Thoracic aorta (tissue), 2 donors: ENCODE measurements at places on chromosomes 7 and 10. TPM values are rescaled to one million over a fixed set of nuclear protein-coding genes. Genes with fewer than 3 reads are reported as not detected.

The CALHM1 gene
- not detected for total RNA-seq

- DNase-seq = no peak
Observed at GRCh38 chr7:18855796-18856195, 261.6 kb downstream of the TWIST1 start.

The SUN3 gene
- total RNA-seq = not detected

The PLEKHS1 gene
- 0.14 TPM for total RNA-seq

DNA sequence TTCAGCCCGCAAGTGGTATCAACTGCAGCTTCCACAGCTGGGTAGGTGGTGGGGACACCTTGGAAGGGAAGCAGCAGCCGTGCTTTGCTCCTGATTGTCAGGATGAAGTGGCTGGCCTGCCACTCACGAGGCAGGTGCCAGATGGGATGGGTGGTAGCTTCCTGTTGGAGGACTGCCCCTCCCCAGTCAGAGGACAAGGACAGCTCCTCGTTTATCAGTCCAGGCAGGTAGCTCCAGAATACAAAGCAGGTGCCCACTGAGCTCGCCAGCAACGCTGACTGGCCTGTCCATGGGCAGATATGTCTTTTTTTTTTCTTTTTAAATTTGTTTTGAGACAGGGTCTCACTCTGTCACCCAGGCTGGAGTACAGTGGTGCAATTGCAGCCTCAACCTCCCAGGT is 431.3 kb downstream of the GALNT17 start:
- DNase-seq = no peak

GRCh38 chr10:119138346-119139306 is 26.9 kb downstream of the SFXN4 start:
- no peak for DNase-seq

- DNase-seq = no peak
Observed at GRCh38 chr10:117530791-117531190, 11.8 kb upstream of the EMX2 start.

The CUBN gene
- 4.1 TPM for total RNA-seq

- DNase-seq = no peak
Observed at GRCh38 chr7:107501593-107501992, 31.7 kb downstream of the GPR22 start.

DNA sequence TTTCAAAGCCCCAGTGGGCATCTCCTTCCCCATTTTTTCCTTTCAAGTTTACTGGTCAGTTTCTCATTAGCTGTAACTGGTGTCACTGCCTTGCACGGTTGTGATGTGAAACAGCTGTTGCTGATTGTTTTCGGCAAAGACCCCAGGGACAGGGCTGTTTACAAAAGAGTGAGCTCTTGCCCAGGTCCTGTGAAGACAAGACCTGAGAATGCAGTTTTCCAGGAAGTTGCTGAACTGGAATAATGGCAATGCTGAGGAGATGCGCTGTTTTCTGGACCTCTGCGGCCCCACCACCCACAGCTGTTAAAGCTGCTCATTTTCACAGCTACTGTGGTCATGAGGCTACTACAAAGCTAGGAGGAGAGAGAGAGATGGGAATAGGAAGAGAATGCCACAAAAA is 116.6 kb upstream of the RSU1 start:
- no peak for DNase-seq

The PRTFDC1 gene
- 6.2 TPM for total RNA-seq

- DNase-seq = no peak
Observed at GRCh38 chr10:102153093-102153620, 968 bp downstream of the NOLC1 start.

DNA sequence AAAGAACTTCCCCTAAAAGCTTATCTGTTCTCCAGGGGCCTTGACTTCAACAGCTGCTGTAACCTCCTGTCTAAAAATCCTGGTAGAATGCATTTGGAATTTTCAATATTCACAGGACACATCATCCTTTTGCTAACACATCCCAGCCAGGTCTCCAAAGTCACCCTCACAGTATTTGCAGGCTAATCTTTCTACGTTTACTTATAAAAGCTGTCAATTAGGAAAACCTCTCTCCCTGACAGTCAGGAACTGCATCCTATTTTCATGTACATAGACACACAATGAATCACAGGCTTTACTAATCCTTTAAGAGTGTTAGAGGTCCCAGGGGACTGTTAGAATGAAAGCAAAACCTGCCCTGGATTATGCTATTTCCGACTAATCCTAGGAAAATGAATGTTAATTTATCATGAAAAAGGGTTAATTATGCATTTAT is 102.2 kb downstream of the GFRA1 start:
- no peak for DNase-seq

The CRTAC1 gene
- 4.3 TPM for total RNA-seq
